ENCODE measurements at places on chromosomes 2 and 18.

GRCh38 chr2:203201426-203201825 lies 37.4 kb upstream of the CYP20A1 start:
- no peak for DNase-seq

- no peak for DNase-seq
These were observed 159.0 kb downstream of the TMX3 start for GRCh38 chr18:68555879-68556301.

GRCh38 chr18:46574743-46575115 lies 82.3 kb downstream of the LOXHD1 start:
- no peak for DNase-seq

- peak; percentile 57 for DNase-seq
These were observed 714 bp downstream of the RPIA start for GRCh38 chr2:88692187-88692586.

- DNase-seq = no peak
These were observed 20.8 kb downstream of the DOK1 start for GRCh38 chr2:74575320-74575719.

DNA sequence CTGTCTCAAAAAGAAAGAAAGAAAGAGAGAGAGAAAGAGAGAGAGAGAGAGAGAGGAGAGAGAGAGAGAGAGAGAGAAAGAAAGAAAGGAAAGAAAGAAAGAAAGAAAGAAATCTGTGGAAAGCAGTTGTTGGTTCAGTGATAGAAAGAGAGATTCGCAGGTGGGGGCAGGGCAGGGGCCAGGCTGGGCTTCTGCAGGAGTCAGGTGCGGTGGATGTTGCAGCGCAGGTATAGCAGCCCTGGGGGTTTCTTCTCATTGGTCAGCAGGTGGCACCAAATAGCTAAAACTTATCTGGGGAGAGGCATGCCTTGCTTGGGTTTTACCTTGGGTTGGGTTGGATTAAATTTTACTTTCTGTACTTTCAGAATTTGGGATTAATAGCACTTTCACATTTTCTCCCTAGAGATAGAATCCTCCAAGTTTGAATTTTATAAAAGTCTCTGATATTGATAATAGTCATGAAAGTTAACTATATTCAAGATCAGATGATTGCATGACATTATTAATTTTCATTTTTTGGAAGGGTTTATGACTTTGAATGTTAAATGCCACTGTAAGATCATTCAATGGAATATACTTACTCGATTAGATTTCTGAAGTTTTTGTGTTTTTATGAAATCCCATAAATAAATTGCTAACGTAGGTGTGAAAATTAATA lies 66.6 kb downstream of the SPTBN1 start:
- peak; percentile 57 for DNase-seq

GRCh38 chr2:239911641-239912071 lies 113.5 kb downstream of the NDUFA10 start:
- DNase-seq = peak; percentile 21

- no peak for DNase-seq
These were observed 327.7 kb downstream of the SUCLG1 start for GRCh38 chr2:84131278-84131830.

- DNase-seq = no peak
These were observed 29.0 kb upstream of the CATIP start for GRCh38 chr2:218327451-218328210.

DNA sequence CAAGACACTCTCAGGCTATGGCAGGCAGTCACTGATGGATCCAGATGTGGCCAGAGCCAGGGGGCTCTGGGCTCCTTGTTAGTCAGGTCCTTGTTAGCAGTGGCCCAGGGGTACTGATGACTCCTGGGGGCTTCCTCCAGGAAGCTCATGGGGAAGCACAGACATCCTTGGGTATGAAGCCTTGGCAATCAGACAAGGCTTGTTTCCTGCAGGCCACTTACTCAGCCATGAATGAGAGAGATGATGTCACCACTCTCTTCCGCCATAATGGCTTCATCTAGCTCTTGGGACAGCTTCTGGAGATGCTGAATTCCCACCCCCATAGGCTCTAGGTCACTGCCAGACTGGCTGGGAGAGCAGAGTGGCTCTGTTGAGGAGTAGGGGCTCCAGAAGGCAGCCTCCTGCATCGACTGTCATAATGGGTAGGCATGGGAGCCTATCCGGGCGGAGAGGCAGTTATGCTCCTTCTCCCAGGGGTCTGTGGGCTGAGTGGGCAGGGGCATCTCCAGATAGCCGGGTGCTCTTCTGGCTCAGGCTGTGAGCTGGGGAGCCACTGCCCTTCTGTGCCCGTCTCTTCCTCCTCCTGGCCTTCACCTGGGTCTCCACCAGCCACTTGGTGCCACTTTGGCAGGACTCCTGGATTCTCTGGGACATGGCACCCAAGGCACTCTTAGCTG lies 40.2 kb upstream of the BMPR2 start:
- DNase-seq = no peak

- DNase-seq = peak; percentile 38
These were observed 316 bp downstream of the FKBP7 start for GRCh38 chr2:178478130-178478438.

DNA sequence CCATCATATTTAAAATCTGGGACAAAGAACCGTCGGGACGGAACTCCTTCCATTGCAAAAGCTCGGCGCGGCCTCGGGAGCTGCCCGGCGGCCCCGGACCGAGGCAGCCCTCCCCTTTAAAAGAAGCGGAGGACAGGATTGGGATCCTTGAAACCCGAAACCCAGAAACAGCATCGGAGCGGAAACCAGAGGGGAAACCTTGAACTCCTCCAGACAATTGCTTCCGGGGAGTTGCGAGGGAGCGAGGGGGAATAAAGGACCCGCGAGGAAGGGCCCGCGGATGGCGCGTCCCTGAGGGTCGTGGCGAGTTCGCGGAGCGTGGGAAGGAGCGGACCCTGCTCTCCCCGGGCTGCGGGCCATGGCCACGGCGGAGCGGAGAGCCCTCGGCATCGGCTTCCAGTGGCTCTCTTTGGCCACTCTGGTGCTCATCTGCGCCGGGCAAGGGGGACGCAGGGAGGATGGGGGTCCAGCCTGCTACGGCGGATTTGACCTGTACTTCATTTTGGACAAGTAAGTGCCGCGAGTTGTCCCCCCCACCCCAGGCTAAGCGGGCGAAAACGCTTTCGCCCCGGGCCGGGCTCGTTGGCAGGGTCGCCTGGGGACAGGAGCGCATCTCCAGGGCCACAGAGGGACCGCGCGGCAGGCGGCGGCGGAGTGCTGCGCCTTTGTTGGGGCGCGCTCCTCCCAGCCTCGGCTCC lies at the start of gene ANTXR1:
Gene ANTXR1, plus strand, starts transcription at position 38 of the 698 bp plus-strand sequence. Its CDS starts 321 bp downstream, at position 359.
- DNase-seq = peak; percentile 34
